ENCODE measurements at places on chromosomes 4 and X.

DNA sequence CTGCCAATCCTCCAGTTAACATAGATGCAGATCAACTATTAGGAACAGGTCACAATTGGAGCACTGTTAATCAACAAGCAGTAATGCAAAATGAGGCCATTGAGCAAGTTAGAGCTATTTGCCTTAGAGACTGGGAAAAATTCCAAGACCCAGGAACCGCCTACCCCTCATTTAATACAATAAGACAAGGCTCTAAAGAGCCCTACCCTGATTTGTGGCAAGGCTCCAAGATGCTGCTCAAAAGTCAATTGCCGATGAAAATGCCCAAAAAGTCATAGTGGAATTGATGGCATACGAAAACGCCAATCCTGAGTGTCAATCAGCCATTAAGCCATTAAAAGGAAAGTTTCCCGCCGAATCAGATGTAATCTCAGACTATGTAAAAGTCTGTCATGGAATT is 20.5 kb upstream of the TRIM61 start:
- DNase-seq = no peak

- DNase-seq = no peak
These were observed 42.7 kb downstream of the ASMT start for GRCh38 chrX:1657367-1658070.

DNA sequence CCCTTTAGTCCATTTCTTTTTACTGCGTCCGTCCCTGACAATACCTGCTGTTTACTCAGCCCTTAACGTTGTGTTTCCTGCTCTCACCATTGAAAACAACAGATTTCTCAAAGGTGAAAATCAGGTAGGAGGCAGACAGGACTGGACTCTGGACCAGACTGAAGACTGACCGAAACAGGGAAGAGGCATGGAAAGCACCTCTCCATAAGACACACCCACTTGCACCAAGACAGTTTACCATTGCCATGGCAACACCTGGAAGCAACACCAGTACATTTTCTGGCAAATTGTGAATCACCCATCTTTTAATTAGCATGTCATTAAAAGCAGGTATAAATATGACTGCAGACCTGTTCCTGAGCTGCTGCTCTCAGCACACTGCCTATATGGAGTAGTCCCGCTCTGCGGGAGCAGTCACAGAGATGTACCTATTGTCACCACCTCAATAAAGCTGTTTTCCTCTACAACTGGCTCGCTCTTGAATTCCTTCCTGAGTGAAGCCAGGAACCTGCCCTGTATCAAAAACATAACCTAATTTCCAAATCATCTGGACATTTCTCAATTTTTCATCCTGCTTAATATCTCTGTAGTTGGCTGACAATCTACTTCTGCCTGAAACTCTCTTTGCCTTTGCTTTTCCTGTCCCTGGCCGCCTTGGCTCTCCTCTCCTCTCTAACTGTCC is 117.0 kb downstream of the RNF150 start:
- DNase-seq = no peak

- no peak for DNase-seq
These were observed 231.3 kb downstream of the INPP4B start for GRCh38 chr4:142614621-142615323.

DNA sequence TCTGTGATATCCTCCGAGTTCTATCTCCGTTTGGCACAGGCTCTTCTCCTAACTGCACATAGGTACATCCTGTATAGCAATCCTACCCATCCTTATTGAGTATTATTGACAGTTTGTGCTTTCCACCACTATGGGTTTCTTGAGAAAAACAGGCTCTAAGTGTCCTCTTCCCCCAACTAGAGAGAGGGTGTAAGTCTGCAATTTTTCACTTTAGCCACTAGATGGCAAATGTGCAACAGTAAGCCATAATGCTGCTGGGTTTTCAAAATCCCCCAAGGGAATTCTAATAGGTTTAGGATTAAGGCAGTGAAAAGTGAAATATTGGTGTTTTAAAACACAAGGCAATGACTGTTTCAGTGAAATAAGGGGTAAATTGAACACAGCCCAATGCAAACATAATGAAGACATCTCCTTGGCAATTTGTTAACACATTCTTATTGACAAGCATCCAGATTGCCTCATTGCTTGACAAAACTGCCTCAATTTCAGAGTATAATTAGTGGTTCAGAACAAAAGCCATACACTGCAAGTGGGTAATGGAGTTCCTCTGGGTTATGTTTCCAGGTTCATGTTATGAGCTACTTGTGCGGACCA is 239.0 kb upstream of the HTR2C start:
- DNase-seq = peak; percentile 18

DNA sequence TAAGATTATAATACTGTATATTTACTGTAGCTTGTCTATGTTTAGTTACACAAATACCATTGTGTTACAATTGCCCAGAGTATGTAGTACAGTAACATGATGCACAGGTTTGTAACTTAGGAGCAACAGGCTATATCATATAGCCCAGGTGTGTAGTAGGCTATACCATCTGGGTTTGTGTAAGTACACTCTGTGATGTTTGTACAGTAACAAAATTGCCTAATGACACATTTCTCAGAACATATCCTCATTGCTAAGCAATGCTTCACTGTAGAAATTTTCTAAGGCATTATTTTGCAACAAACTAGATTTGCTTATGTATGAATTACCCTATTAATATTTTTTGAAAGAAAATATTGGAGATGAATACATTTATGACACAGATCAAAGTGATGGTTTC is 1390.9 kb downstream of the C4orf33 start:
- no peak for DNase-seq

GRCh38 chr4:10929818-10930217 is 245.2 kb upstream of the CLNK start:
- DNase-seq = no peak

DNA sequence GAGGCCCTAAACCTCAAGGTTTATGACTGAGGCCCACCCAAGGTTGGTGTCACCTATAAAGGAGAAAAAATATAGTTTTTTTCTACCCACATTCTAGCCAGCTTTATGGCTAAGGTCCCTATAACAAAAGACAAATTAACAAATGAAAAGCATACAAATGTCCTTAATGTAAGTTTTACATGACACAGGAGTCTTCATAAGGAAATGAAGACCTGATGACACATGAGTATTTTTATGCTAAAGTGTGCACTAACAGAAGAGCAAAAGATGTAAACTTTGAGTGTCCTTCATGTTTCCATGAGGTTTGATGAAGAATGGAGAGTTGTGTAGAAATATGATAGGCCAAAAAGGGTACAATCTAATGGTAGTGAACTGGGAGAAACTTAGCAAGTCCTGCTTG is 114.7 kb upstream of the INTU start:
- no peak for DNase-seq

All from Panc1 (cell line).